ENCODE measurements at places on chromosomes 7 and 10. TPM values are rescaled to one million over a fixed set of nuclear protein-coding genes. Genes with fewer than 3 reads are reported as not detected.

DNA sequence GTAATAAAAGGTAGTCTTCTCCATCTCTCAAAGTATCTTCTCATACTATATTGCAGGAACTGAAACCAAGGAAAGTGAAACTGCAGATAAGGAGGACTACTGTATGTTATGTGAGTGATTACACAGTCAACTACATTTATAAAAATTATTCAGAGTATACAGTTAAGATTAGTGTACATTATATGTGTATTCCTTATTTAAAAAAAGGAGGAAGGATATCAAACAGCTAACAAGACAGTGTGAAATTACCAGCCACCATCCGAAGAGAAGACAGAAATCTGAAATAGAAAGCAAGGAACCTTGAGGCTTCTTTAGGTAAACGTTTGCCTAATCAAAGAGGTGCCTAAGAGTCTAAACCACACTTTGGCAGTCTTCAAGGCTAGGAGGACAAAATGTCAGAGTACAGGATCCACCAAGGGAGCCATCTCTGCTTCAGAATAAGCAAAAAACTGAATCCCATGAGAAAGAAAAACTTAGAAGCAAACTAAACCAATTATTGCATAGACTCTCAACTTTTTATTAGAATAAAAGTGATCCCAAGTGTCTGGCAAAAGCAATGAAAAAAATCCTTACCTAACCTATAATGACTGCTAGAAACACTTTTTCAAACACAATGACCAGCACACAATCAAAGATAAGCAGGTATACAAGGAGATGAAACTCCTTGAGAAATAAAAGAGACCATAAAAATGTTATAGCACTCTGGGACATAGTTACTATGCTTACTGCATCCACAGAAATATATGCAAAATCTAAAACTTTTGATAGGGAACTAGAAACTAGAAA is 6.4 kb downstream of the USP6NL start:
- DNase-seq = no peak

DNA sequence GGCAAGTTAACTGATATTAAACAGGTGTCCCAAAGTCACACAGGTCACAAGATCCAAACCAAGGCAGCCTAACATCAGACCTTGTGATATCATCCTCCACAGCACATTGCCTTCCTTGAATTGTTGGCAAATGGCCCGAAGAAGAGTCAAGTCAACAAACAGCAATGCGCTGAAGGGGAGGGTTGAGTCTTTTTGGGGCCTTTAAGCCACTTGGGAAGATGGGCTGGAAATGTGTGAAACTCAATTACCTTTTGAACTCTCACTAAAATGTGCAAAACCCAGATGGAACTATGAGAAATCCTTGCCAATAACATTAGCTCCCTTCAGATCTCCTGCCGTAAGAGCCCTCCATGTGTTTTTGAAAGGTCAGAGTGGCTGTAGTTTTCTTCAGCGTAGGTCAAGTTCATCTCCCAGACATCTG is 47.9 kb upstream of the STK17A start:
- DNase-seq = no peak

GRCh38 chr7:129095258-129095657 is 40.3 kb upstream of the TNPO3 start:
- no peak for DNase-seq

GRCh38 chr7:99473315-99473596 is 566 bp downstream of the ZNF789 start:
- no peak for DNase-seq

GRCh38 chr10:104268405-104268712 is 625 bp upstream of the GSTO2 start:
- no peak for DNase-seq

DNA sequence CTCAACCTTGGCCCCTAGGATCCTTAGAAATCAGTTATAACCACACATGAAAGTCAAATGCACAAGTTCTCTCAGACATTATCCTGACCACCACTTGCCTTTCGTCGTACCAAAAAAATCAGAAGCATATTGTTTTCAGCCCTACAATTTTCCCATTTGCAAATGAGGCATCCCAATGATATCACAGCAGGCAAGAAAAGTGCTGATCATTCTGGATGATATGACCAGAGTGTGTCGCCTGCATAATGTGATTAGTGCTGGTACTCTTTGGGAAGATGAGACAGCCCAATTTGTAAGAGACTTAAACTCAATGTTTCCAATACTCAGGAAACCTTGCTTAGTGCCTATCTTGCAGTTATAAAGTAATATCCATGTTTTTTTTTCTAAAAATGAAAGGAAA is 168.0 kb downstream of the SORCS1 start:
- DNase-seq = no peak

DNA sequence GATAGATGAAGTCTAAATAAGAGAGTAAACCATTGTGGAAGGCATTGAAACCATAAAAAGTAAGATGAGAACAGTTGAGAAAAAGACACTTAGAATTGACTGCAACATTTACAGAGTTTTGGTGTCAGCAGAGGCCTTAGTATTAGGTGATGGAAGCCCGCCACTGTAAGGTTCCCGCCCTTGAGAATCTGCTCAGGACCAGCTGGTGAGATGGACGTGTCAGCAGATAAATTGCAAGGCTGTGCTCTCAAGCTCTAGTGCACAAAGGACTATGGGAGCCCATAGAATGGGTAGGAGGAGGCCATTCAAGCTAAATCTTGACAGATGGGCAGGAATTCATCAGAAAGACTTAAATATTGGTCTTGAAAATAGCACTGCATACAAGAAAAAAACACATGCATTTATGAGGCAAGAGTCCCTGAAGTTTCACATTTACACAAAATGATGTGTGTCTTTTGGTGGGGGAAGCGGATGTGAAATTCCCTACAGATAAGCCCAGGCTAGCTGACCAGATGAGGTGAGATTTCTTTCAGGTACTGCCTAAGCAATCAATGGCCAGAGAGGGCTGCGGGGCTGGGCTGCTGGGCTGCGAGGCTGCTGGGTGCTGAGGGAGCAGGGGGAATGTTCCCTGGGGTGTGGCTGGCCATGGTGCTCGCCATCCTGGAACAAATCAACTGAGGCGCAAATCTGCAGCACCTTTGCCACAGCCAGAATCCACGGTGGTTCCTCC is 42.5 kb downstream of the SYPL1 start:
- no peak for DNase-seq

GRCh38 chr10:30554440-30554825 is 75.1 kb downstream of the LYZL2 start:
- no peak for DNase-seq

GRCh38 chr7:136677471-136678365 is 190.7 kb upstream of the CHRM2 start:
- no peak for DNase-seq

DNA sequence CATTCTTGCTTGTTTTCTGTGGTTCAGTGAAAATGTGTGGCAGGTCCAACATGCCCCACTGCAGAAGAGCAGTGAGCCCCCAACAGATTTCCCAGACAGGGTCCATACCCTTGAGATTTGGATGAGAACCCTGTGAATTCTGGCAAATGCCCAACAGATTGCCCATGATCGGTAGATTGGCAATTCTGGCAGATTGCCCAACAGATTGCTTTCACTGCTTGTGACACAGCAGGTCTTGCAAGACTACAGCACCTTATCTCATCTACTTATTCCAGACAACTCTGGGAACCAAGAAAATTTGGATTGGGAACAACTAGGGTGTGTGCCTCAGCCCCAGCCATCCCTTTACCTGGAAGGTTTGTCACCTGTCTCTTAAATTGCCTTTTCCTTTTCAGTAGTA is 143.7 kb upstream of the COL1A2 start:
- no peak for DNase-seq

DNA sequence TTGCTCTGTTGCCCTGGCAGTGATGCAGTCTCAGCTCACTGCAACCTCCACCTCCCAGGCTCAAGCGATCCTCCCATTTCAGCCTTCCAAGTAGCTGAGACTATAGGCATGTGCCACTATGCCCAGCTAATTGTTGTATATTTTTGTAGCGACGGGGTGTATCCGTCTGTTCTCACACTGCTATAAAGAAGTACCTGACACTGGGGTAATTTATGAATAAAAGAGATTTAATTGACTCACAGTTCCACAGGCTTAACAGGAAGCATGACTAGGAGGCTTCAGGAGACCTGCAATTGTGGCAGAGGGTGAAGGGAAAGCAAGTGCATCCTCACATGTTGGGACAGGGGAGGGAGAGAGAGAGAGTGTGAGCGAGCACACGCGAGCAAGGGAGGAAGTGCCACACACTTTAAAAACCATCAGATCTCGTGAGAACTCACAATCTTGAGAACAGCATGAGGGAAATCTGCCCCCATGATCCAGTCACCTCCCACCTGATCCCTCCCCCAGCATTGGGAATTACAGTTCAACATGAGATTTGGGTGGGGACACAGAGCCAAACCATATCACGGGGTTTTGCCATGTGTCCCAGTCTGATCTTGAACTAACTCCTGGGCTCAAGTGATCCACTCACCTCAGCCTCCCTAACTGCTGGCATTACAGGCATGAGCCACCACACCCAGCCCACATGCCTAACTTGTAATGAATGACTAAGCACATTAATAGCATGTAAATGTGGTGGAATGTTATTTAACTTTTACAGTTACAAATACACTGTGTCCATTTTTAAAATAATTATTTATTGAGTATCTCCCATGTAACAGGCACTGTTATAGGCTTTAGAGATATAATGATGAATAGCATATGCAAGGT is 65.5 kb downstream of the RALA start:
- DNase-seq = no peak

ATXN7L1 gene
- 7.1 TPM for polyA plus RNA-seq

NEUROD6 gene
- not detected for polyA plus RNA-seq

TRIP6 gene
- 80.0 TPM for polyA plus RNA-seq

ASB10 gene
- polyA plus RNA-seq = not detected

IGFBP1 gene
- 0.04 TPM for polyA plus RNA-seq

KEL gene
- polyA plus RNA-seq = 0.18 TPM

MGMT gene
- 19.5 TPM for polyA plus RNA-seq

FFAR4 gene
- 0.25 TPM for polyA plus RNA-seq

COL1A2 gene
- polyA plus RNA-seq = 1,063 TPM

Data from urinary bladder (tissue), 4 donors.